Activated CD4-positive, alpha-beta T cell treated with anti-CD3 and anti-CD28 coated beads for 24 hours (primary cell): ENCODE measurements at places on chromosomes 7 and 10.

DNA sequence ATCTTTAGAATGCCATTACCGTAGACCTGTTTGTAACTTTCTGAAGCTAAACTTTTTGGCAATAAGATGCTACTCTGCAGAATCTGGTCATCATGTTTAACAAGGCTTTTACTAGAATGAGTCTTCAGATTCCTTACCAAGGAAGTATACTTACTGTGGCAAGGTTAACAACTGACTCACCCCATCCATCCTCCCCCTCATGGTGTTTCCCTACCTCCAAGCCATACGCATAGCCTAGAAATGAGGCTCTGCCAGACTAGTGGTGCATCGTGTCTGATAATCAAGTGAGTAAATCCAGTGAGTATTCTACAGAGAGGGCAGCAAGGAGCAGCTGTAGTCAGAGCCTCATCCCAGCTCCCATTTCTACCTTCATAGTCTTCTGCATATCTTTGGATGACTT is 223.6 kb downstream of the IPMK start:
- no peak for DNase-seq

- DNase-seq = no peak
Measured at GRCh38 chr10:7038416-7038815, 372.4 kb downstream of the SFMBT2 start.

GRCh38 chr7:25762511-25763462 is 389.2 kb upstream of the NFE2L3 start:
- no peak for DNase-seq

- DNase-seq = no peak
Measured at GRCh38 chr7:7099584-7100014, 82.7 kb upstream of the C1GALT1 start.

- DNase-seq = no peak
Measured at GRCh38 chr10:122847782-122848604, 2.3 kb upstream of the CUZD1 start.

- DNase-seq = no peak
Measured at GRCh38 chr10:44424957-44425356, 40.1 kb upstream of the CXCL12 start.

DNA sequence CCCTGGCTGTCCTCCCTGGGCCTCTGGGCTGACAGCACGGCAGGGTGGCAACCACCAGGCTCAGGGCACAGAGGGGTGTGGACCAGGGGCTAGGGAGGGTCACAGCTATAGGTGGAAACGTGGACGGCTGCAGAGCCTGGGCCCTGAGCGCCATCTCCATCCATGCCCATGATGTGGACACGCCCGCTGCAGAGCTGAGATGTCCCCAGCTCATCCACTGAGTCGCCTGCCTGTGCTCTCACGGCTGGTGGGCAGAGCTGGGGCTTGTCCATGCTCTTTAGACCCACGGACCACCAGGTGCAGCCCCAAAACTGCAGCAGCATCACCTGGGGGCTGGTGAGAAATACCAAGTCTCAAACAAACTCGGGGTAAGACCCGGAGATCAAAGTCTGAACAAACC is 16.1 kb downstream of the TECPR1 start:
- DNase-seq = no peak

GRCh38 chr10:75836064-75836463 is 404.6 kb downstream of the LRMDA start:
- DNase-seq = no peak

DNA sequence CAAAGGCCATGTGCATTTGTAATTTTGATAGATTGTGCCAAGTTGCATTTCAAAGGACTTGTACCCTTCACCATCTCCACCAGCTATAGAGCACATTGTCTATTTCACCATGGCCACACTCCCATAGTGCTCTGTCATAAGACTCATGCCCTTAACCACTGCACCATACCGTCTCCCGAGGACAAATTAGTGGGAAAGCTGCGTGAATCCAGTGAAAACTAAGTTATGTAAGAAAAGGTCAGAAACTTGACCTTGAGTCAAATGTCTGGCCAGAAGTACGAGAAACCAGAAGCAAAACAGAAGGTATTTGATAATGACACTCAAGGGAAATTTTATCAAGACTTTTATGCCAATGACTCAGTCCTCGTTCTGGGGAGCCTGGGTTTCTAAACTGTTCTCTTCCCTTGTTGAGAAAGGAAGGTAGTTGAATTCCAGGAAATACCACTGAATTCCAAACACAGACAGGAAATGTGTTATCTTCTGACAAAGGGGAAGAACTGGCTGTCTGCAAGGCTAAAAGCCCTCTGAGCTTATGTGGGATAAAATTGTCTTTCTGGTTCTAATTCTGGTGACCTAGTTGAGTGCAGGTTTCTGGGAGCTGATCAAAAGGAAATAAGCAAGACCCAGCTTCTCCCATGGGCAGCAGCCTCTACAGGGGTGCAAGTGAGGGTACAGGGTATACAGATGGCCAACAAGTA is 49.7 kb downstream of the CDK1 start:
- no peak for DNase-seq

DNA sequence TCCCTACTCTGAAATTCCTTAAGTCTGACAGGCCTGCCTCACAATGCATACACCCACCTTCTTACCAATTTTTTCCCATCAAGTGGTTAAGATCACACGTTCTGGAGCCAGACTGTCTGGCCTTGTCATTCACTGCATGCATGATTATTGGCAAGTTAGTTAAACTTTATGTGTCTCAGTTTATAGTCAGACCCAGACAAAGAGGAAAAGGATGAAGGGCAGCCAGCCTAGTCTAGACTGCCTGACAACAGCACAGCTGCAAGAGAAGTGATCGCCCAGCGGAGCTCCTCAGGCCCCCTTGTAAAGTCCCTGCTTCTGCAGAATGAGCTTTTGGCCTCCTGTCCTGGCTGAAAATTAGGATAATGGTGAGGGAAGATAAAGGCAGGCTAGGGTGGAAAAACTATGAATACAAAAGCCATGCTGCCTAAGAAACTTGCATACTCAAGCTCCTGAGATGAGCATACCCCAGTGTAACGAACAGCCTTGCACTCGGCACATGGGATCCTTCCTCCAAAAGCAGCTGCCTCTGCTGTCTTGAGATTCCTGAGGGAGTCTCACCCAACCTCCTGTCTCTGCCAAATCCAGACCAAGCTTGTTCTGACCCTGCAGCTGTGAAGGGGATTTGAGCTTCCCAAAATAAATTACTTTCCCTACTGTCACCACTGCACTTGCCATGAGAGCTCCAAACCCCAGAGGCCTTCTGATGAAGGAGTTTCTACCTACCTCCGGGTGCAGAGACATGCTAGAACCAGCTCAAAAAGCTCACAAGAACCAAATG is 26.7 kb upstream of the MRLN start:
- DNase-seq = no peak
